ENCODE measurements at places on chromosomes 16 and 17.

- DNase-seq, result peak; percentile 50
Measured at GRCh38 chr17:65532101-65532890, 29.2 kb downstream of the AXIN2 start.

- DNase-seq, result peak; percentile 1
Measured at GRCh38 chr16:63061319-63061718, 1025.1 kb upstream of the CDH8 start.

DNA sequence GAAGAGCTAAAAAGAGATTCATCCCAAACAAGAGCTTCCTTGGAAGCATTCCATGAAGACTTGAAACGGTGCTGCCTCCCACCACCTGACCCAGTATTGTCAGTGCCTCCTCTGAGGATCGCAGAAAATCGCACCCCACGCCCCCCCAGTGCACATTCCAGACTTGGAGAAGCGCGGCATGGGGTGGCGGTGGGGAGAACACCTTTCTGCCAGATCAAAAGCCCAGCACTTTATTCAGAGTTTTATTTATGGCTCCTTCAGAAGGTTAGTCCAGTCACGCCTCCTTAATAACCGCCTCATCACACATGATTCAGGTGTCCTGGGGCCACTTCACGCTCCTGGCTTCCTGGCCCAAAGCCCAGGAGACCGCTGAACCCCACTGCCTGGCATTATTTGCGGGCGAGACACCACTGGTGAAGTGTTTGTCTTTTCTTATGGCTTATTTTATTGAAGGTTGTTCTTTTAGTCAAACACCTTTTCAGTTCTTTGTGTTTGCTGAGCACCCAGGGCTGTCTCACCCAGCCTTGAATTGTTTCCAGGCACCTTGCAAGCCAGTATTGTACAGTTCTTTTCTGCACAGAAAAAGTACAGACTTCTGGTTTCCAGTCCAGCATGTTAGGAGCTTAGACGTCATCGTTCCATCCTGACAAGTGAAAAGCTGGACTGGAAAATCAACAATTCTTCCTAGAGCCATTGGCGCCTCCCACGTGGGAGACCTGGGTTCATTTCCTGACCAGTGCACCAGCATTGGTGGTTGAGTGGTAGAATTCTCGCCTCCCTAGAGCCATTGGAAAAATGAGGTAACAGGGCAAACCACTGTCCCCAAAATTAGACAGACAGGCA is 79.6 kb upstream of the CACNG5 start:
- DNase-seq, result no peak

DNA sequence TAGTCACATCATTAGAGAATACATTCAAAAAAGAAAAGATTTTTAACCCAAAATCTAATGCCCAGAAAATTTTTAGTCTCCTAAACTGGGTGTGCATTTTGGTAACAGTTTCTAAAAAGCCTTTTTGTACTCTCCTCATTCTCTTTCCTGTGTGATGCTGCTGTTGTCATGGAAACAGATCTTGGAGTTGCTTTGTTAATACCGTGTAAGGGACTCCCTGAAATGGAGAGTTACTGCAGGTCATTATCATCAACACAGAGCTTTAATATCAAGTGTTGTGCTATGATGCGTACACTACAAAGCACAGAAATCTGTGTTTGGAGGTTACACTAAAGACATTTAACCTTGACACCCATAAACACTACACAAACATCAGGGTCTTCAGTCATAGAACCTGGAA is 216.3 kb downstream of the PRKCA start:
- no peak for DNase-seq

GRCh38 chr17:75976175-75976848 is 2.7 kb downstream of the ACOX1 start:
- no peak for DNase-seq

DNA sequence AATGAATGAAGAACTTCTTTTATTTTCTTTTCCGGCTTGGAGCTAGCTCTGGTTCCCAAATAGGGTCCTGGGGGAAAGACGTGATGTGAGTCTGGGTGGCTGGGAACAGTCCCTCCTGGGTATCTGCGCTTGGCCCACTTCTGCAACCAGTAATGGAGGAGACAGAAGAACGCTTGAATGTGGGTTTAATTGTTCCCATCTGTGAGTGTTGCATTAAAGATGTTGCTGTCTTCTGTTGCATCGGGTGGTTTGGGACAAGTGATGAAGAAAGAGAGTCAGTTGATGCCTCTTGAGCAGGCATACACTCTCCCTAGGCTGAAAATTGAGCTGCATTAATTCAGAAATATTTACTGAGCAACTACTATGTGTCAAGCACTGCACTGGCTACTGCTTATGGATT is 511.1 kb downstream of the CDH13 start:
- no peak for DNase-seq

DNA sequence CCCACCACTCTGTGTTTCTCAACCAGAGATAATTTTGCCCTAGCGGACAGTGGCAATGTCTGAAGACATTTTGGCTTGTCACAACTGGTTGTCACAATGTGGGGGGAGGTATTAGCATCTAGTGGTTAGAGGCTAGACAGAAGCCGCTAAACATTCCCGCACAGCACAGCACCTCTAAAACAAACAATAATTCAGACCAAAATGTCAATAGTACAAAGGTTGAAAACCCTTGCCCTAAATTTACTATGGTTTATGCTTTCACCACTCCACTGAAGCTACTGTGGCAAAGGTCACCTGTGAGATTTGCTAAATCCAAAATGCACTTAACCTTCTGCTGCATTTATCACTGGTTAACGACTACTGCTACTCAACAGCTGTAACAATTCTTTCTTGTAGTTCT is 14.1 kb downstream of the NUP88 start:
- no peak for DNase-seq

DNA sequence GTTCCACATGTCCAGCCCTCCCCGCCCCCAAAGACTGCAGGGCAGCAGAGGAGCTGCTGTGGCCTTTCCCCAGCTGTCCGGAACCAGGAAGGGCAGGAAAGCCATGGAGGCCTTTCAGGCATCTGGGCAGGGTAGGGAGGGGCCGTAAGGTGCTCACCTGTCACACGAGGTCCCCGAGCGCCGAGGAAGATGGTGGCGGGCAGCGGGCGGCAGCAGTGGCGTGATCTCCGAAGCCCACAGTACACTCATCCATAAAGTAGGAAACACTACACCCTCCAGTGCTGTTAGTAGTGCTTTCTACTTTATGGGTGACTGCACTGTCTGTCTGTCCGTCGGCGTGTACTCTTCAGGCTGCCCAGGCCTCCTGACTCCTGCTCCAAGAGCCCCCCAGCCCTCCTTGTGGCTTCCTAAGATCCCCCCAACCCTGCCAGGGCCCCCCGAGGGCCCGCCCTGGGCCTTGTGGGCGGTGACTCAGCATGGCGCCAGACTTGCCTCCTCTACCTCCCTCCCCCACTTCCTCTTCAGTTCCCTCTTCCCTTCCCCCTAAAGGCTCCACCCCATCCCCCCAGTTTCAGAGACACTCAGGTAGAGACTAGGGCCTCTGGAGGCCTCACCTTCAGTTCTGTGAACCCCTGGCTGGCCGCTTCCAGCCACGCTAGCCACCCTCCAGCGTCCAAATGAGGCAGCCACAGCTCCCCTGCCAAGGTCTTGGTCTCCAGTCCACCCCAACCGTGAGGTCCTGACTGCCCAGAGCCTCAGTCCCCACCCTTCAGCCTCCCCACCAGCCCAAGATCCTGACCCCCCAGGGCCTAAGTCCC is 2.6 kb upstream of the TSPOAP1 start:
- no peak for DNase-seq
